NCI-H2081 treated with DMSO at 0.1 percent for 48 hours (cell line): ENCODE measurements at places on chromosomes 16 and 17.

DNA sequence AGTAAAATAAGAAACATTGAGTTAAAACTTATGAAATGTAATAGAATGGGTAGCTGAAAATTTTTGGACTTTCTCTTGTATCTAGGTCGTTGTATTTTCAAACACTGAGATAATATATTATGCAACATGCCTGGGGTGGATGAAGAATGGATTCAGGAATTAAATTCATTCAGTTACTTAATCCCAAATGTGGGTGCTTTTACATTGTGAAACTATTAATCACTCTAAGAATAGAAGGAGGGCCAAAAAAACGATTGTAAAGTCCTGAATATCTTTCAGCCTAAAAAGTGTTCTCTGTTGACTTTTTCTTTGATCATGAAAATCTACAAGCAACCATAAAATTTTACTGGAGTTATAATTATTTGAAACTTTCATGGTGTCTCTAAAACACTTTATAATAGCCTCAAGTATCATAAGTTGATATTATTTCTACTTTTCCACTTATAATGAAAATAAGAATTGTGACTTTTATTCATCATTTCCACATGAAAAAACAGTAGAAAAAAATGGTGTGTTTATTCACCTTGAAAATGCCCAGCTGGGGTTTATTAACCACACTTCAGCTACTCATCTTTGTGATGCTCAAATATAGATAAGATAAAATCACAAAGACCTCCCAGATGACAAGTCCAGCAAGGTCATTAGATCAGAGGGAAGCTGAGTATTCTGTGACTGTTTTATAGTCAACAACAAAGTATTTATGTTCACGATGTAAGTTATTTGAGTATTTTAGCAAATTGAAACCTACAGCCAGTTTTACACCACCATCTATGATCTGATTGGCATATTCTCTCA lies 619.9 kb upstream of the SOX9 start:
- no peak for DNase-seq

GRCh38 chr17:2402544-2402943 lies 1.7 kb upstream of the MNT start:
- no peak for DNase-seq

GRCh38 chr16:23836078-23836403 lies 258 bp downstream of the PRKCB start:
- no peak for DNase-seq

GRCh38 chr17:82332669-82333278 lies 792 bp downstream of the SECTM1 start:
- no peak for DNase-seq

GRCh38 chr17:50361561-50362480 lies 11.2 kb downstream of the MRPL27 start:
- DNase-seq: no peak

DNA sequence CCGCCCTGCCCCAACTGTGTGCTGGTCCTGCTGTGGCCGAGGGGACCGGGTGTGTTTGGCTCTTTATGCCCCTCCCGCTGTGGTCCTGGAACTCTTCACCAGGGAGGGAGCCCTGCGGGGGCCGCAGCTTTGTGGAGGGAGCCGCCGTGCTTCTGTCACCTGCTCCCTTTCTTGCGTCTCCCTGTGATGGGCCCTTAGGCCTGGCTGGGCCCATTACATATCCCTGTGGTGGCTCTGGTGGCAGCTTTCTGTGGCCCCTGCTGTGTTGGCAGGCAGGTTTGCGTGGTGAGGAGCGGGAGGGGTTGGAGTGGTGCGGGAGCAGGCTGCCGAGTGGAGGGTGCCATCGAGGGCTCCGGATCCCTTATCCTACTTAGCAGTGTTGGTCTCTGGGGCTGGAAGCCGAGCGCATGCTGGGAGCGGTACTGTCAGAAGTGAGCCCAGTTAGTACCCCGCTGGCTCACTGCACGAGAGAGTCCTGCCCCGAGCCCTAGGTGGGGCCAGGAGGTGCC lies 60.4 kb downstream of the PDPK1 start:
- no peak for DNase-seq

GRCh38 chr16:47492428-47493377 lies 31.6 kb downstream of the PHKB start:
- no peak for DNase-seq

GRCh38 chr17:64492481-64493109 lies 4.3 kb downstream of the POLG2 start:
- no peak for DNase-seq

- no peak for DNase-seq
These were observed 41.0 kb downstream of the STAT5A start for GRCh38 chr17:42329025-42329976.

- no peak for DNase-seq
These were observed 31.8 kb downstream of the BBS2 start for GRCh38 chr16:56488035-56488434.
